SJCRH30 (cell line): ENCODE measurements at places on chromosomes 13 and 19. TPM values are rescaled to one million over a fixed set of nuclear protein-coding genes. Genes with fewer than 3 reads are reported as not detected.

DNA sequence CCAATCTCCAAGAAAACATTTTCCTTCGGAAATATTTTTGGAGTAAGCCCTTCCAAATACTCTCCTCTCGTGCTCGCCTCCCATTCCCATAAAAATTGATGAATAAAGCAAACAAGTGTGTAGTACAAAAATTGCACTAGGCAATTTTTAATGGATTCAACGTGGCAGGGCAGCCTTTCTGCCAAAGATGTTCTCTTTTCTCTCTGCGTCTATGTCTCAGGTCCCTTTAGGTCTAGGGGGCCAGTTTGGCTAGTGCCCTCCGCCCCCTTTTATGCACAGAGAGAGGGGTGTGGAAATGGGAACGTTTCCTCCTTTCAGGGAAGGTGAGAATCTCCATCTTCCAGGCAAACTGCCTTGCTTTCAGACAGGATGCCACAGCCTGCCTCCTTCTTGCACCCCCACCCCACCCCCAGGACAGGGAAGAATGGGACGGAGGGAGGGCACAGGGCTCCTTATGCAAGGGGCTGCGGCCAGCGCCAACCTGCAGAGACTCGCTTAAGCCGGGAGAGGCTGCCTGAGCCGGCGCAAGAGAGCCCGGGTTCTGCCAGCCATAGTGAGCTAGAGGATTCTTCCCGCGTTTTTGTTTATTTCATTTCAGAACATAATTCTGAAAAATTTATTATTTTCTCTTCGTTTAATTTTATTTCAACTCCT lies 2.7 kb upstream of the ZIC2 start:
- no peaks in the 10 kb centered on the region for H3K36me3 ChIP-seq
- no peaks in the 10 kb centered on the region for H3K4me1 ChIP-seq
- peak overlapping the region; percentile 77 for H3K4me3 ChIP-seq
- peak; percentile 24 for DNase-seq
- no peaks in the 10 kb centered on the region for H3K27me3 ChIP-seq

- peak; percentile 73 for DNase-seq
- peak overlapping the region; percentile 88 for H3K27ac ChIP-seq
- peaks cover 7% of the 10 kb centered on the region for H3K36me3 ChIP-seq
- H3K4me1 ChIP-seq: peaks cover 22% of the 10 kb centered on the region
Observed at GRCh38 chr19:46787331-46788261, 798 bp downstream of the SLC1A5 start.

- H3K4me1 ChIP-seq: no peaks in the 10 kb centered on the region
- no peak overlapping the region for H3K4me3 ChIP-seq
- H3K27ac ChIP-seq: no peak overlapping the region
Observed at GRCh38 chr13:77429320-77430142, 102.6 kb upstream of the MYCBP2 start.

DNA sequence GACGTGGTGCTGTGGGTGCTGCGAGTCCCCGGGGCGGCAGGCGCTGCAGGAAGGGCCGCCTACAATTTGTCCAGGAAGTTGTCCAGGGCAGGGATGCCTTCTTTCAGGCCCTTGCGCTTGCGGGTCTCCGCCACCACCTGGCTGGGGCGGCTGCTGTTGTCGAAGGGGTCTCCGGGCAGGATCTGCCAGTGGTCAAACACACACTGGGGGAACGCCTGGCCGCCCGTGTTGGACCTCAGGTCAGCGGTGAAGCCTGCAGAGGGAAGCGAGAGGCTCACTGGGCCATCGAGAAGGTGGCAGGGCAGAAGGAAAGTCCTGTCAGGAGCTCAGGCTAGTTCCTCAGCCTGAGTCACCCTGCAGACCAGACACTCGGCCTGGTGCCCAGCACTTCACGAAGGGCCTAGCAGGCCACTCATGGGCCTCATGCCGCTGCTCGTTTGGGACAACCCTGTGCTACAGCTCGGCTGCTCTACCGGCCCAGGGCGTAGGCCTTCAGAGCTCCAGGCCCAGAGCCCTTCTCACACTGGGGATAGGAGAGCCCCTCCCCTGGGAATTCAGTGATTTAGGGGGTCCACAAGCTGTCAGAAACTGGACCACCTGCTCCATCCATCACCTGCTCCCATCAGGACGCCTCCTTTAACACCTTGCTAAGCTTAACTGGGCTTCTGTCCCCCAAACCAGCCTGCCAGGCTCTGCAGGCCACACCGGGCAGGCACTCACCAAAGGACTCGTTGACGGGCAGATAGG lies 5.8 kb upstream of the DAPK3 start:
- no peak overlapping the region for H3K4me3 ChIP-seq
- no peak overlapping the region for H3K27ac ChIP-seq
- peaks cover 67% of the 10 kb centered on the region for H3K36me3 ChIP-seq
- H3K4me1 ChIP-seq: no peaks in the 10 kb centered on the region

DNA sequence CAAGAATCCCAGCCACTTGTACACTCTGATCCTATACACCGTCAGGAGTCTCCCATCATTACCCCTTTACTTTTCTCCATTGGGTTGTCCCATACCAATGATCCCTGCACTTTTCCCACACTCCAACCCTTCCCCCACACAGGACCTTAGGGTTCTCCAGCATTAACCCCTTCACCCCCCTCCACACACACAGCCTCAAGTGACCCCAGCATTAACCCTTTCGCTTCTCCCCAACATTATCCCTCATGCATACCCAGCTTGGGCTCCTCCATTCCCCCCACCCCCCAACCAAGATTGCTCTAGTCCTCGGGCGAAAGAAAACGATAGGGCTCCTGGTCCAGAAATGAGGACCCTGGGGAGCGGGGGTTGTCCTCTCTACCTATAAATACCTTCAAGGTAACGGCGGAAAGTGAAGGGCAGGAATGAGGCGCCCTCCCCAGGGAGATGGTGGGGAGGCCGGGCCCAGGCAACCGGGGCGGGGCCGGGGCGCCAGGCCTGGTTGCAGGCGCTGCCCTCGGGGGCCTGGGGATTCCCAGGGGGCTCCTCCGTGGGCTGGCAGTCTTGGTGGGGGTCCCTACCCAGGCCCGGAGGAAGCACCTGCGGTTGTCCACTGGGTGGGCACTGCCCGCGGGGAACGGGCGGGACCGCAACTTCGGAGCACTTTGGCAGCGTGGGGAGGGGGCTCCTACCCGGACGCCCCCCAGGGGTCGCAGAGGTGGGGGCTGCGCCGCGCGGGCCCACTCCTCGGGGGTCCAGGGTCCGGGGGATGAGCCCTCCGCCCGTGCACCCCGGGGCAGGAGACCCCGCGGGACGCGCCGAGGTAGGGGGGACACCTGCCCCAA lies 757 bp downstream of the WIZ start:
- H3K27me3 ChIP-seq: no peaks in the 10 kb centered on the region
- H3K4me1 ChIP-seq: peaks cover 9% of the 10 kb centered on the region
- no peaks in the 10 kb centered on the region for H3K36me3 ChIP-seq
- no peak for DNase-seq

- no peaks in the 10 kb centered on the region for H3K36me3 ChIP-seq
- no peak overlapping the region for H3K27ac ChIP-seq
- no peaks in the 10 kb centered on the region for H3K4me1 ChIP-seq
Observed at GRCh38 chr13:107743100-107743499, 472.2 kb downstream of the LIG4 start.

- no peaks in the 10 kb centered on the region for H3K4me1 ChIP-seq
- H3K27me3 ChIP-seq: no peaks in the 10 kb centered on the region
- H3K36me3 ChIP-seq: no peaks in the 10 kb centered on the region
- no peak overlapping the region for H3K27ac ChIP-seq
- H3K4me3 ChIP-seq: no peak overlapping the region
Observed at GRCh38 chr13:35720290-35720689, 243.8 kb upstream of the MAB21L1 start.

- H3K4me1 ChIP-seq: no peaks in the 10 kb centered on the region
- H3K27me3 ChIP-seq: no peaks in the 10 kb centered on the region
- no peaks in the 10 kb centered on the region for H3K36me3 ChIP-seq
Observed at GRCh38 chr19:5435642-5436017, 19.6 kb upstream of the ZNRF4 start.

DNA sequence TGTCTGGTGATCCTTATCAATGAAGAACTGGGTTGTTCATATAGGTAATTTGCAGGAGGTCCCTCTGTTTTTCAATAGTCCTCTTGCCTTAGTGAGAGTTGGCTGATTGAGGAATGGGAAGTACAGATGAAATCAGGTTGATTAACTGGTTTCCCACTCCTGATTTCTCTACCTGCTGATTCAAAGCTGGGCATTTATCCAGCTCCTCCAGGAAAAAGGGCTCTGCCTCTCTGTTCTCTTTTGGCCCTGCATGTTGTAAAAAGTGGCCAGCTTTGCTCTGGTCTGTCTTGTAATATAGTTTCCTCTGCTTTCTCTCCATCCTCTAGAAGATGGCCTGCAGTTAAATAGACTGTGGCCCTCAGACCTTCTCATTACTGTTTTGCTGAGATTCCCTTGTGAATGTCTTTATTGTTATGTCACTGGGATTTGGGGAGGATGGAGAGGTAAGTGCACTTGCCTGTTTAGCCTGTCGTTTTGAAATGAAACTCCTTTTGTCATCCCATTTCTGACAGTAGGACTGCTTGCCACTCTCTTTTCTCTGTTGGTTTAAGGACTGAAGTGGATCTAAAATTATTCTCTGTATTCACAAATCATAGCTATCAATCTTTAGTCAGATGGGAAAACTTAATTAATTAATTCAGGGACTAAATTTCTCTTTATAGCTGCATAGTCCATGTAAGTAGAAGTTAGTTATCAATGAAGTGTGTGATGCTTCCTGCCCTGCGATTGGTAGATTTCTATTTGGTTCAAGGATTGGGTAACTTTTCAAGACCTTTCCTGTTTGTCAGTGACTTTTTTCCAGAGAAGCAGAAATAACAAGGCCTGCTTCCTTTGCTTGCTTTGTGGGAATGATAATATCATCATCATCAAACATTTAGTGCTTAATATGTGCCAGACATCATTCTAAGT lies 28.5 kb downstream of the GARRE1 start:
- DNase-seq: no peak
- H3K27me3 ChIP-seq: no peaks in the 10 kb centered on the region
- no peaks in the 10 kb centered on the region for H3K4me1 ChIP-seq
- H3K4me3 ChIP-seq: no peak overlapping the region

GRCh38 chr13:97212601-97213040 lies 9.5 kb upstream of the MBNL2 start:
- H3K27ac ChIP-seq: no peak overlapping the region
- H3K4me3 ChIP-seq: no peak overlapping the region
- H3K27me3 ChIP-seq: no peaks in the 10 kb centered on the region

- H3K4me3 ChIP-seq: no peak overlapping the region
- H3K36me3 ChIP-seq: peaks cover 9% of the 10 kb centered on the region
- no peak for DNase-seq
- no peaks in the 10 kb centered on the region; the same call in 1 of the 2 replicates for H3K4me1 ChIP-seq
- H3K27me3 ChIP-seq: no peaks in the 10 kb centered on the region
Observed at GRCh38 chr13:87678372-87678752, 7.2 kb downstream of the SLITRK5 start.

- no peak for DNase-seq
- H3K4me1 ChIP-seq: peaks cover 8% of the 10 kb centered on the region; the same call in 1 of the 2 replicates
- no peaks in the 10 kb centered on the region for H3K36me3 ChIP-seq
- H3K27ac ChIP-seq: no peak overlapping the region
- H3K27me3 ChIP-seq: no peaks in the 10 kb centered on the region
Observed at GRCh38 chr13:110521296-110521680, 40.2 kb downstream of the RAB20 start.

DNA sequence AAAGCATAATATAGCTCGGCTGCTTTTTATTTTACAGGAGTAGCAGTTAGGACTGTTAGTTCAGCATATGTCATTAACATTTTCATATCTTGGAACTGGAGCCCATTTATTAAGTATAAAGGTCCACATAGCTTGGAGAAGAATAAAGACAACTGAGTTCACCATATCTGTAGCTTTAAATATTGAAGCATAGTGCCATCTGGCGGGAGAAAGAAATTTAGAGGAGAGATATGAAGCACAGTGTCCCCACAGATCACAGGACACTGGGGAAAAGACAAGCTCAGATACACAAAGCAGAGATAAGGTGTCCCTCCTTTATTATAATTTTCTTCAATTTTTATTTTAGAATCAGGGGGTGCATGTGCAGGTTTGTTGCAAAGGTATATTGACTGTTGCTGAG lies 104.7 kb upstream of the FREM2 start:
- H3K27ac ChIP-seq: no peak overlapping the region
- no peak overlapping the region for H3K4me3 ChIP-seq
- H3K27me3 ChIP-seq: no peaks in the 10 kb centered on the region
- no peaks in the 10 kb centered on the region for H3K36me3 ChIP-seq
- no peaks in the 10 kb centered on the region for H3K4me1 ChIP-seq

DNA sequence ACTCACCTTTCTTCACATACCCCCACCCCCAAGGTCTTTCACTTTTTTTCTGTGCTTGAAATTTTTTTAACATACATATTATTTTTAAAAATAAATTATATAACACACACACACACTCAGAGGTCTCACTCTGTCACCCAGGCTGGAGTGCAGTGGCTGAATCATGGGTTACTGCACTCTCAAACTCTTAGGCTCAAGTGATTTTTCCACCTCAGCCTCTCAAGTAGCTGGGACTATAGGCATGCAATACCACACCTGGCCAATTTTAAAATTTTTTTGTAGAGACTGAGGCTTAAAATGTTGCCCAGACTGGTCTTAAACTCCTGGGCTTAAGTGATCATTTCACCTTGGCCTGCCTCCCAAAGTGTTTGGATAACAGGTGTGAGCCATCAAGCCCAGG lies 32.9 kb upstream of the ZNF429 start:
- no peak overlapping the region for H3K27ac ChIP-seq
- H3K4me3 ChIP-seq: no peak overlapping the region

DNA sequence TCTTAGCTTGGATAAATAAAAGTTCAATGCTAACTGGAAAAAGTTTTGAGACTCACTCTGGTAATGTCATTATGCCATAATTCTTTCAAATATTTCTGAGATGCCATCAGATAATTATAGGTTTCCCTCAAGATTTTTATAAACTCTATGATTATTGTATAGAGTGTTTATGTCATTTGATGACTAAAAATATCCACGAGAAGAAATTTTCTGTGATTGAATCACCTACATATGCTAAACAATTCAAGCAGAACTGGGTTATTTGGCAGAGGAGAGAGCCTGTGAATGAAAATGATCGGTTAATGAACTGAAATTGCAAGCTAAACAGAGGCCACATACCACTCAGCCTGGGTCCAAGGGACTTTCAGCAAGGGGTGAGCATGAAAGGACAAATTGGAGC lies 92.6 kb upstream of the TSC22D1 start:
- no peaks in the 10 kb centered on the region for H3K4me1 ChIP-seq
- H3K36me3 ChIP-seq: no peaks in the 10 kb centered on the region
- no peak overlapping the region for H3K4me3 ChIP-seq
- no peak overlapping the region for H3K27ac ChIP-seq
- no peak for DNase-seq

DNA sequence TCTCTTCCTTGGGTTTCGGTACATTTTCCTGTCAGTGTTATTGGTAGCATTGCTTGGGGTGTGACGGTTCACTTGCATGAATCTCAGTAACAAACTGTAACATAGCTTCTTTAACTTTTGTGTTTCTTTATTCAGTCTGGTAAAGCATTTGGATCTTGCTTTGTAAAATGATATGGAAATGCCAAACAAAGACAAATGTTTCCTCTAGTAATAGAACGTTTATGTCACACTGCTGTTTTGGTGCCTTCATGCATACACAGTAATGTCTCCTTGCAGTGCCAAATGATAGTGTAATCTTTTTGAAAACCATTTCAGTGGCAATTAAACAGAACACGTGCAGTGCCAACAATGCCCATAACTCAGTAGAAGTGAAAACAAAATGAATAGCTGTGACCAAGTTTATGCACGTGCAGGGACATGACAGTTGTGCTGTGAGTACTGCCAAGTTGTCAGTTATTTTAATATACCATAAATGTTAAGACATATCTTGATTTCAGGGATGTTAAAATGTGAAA lies 110.8 kb downstream of the RXFP2 start:
- no peaks in the 10 kb centered on the region for H3K4me1 ChIP-seq
- H3K36me3 ChIP-seq: no peaks in the 10 kb centered on the region
- no peaks in the 10 kb centered on the region for H3K27me3 ChIP-seq
- DNase-seq: no peak

Gene KIR3DL3
- total RNA-seq: not detected in 2 replicates

Gene BORCS8
- 24.9 and 26.3 TPM in 2 replicates for total RNA-seq

Gene HSPB6
- not detected in 2 replicates for total RNA-seq

Gene LYPD3
- total RNA-seq: not detected in 2 replicates

Gene ELAVL1
- 79.4 and 79.6 TPM in 2 replicates for total RNA-seq

Gene ZNF320
- total RNA-seq: 11.4 and 15.3 TPM in 2 replicates
